ENCODE measurements at places on chromosomes 1 and 21. TPM values are rescaled to one million over a fixed set of nuclear protein-coding genes. Genes with fewer than 3 reads are reported as not detected.

- no peak overlapping the region for H3K4me3 ChIP-seq
- peaks cover 17% of the 10 kb centered on the region for H3K36me3 ChIP-seq
- peaks cover 33% of the 10 kb centered on the region for H3K4me1 ChIP-seq
- no peaks in the 10 kb centered on the region for H3K27me3 ChIP-seq
- peak; percentile 53 for DNase-seq
Measured at GRCh38 chr1:111471012-111471411, 2.8 kb upstream of the C1orf162 start.

WLS gene
- total RNA-seq = not detected

- no peak overlapping the region for H3K4me3 ChIP-seq
- no peak for DNase-seq
- no peaks in the 10 kb centered on the region for H3K4me1 ChIP-seq
- no peaks in the 10 kb centered on the region for H3K27me3 ChIP-seq
Measured at GRCh38 chr1:212930986-212931678, 19.2 kb upstream of the VASH2 start.

DNA sequence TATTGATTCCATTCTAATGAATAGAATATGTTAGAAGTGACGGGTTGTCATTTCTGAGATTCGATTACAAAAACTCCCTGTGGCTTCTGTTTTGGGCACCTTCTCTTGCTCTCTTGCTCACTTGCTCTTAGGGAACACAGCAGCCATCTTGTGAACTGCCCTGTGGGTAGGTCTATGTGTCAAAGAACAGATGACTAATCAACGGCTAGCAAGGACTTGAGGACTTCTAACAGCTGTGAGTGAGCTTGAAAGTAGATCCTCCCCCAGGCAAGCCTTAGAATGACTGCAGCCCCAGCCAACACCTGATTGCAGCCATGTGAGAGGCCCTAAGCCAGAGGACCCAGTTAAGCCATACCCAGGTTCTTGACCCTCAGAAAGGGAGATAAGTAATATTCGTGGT lies 49.3 kb downstream of the AZIN2 start:
- DNase-seq = peak; percentile 17
- peaks cover 34% of the 10 kb centered on the region for H3K4me1 ChIP-seq
- H3K36me3 ChIP-seq = peaks cover 15% of the 10 kb centered on the region
- no peak overlapping the region for H3K4me3 ChIP-seq

- no peaks in the 10 kb centered on the region for H3K36me3 ChIP-seq
- H3K4me1 ChIP-seq = peaks cover 12% of the 10 kb centered on the region
- H3K27me3 ChIP-seq = no peaks in the 10 kb centered on the region
- no peak for DNase-seq
- H3K27ac ChIP-seq = no peak overlapping the region
Measured at GRCh38 chr1:78079580-78079979, 33.8 kb downstream of the GIPC2 start.
